Substantia nigra (tissue), 51 donors: ENCODE measurements at places on chromosomes 4 and X.
A peak's percentile ranks its signal among the peaks of the same experiment; 100 is the strongest.

DNA sequence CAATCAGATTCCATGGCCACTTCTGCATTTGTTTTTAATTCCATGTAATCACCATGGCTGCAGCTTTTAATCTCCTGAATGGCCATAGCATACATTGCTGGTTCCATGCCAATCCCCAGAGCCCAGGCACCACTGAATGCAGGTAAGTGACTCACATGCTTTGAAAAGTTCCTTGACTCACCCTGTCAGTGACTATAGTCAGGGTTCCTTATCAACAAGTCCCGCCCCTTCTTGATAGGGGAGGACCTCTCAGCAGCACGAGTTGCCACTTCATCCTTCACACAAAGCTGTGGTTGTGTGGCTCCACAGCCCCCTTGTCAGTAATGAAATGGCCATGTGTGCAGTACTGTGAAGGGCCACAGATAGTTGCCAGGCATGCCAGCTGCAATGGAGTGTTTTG is 516.6 kb downstream of the PPARGC1A start:
- DNase-seq, result no peak

DNA sequence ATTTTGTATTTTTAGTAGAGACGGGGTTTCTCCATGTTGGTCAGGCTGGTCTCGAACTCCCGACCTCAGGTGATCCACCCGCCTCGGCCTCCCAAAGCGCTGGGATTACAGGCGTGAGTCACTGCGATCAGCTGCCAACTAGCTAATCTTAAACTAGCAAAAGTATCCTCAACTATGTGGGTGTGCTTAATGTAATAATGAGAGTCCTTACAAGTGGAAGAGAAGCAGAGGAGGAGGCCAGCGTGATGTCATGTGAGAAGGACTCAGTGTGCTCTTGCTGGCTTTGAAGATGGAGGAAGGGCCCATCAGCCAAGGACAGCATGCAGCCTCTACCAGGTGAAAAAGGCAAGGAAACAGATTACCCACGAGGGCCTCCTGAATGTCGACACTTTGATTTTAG is 19.6 kb downstream of the SCD5 start:
- no peak for DNase-seq

GRCh38 chr4:16721613-16722291 is 176.7 kb downstream of the LDB2 start:
- no peak for DNase-seq

- no peak for DNase-seq
These were observed 60.6 kb upstream of the GABRA2 start for GRCh38 chr4:46450556-46450955.

GRCh38 chr4:151296227-151296626 is 19.3 kb downstream of the PRSS48 start:
- DNase-seq, result no peak

- DNase-seq, result no peak
These were observed 315.9 kb downstream of the PCDH10 start for GRCh38 chr4:133465022-133465421.

DNA sequence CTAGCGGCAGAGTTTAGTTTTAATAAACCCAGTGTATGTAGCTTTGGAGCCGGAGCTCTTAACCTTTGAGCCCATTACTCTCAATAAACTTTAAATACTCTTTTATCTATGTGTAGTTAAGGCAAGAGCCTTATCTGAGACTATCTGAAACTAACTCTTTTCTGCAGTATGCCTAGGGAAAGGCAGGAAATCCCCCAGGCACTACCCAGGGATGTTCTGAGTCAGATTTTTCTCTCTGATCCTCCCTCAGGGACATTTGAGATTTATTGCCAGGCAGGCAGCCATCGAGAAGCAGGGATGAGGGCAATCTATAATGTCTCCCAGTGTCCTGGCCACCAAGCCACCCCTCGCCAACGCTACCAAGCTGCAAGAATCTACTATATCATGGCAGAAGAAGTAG is 39.1 kb downstream of the HEPH start:
- no peak for DNase-seq

DNA sequence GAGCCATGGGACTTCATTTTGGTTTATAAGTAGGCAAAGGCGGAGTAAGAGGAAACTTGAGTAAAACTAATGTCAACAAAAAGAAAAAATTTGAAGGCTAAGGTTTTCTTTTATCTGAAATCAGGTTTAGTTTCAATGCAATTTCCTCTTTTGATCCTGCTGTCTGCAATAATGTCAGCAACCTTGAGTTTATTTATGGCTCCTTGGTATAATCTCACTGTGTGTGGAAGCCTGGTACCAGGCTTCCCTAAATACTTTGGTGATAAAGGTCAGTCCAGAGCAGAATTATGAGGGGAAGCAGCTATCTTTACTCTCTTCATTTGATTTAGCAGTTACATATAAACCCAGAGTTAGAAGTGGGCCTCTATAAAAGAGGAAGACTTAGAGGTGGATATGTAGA is 57.8 kb downstream of the NDNF start:
- no peak for DNase-seq

DNA sequence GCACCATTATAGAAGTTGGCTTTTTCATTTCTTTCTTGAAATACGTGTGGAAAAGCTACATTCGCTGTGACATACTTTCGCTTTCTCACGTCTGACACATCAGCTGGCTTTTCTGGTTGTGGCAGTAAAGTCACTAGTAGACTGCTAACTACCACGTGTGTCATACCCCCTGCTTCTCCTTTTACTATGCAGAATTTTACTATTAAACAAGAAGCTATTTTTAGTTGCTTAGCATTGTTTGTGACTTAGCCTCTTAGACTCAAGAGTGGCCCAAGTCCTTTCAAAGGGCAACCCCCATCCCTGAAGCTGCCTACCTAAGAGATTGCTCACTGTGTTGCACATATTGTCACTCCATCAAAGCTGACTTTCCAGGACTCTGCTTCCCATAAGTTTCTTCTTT is 2.1 kb upstream of the IL2 start:
- DNase-seq, result no peak

DNA sequence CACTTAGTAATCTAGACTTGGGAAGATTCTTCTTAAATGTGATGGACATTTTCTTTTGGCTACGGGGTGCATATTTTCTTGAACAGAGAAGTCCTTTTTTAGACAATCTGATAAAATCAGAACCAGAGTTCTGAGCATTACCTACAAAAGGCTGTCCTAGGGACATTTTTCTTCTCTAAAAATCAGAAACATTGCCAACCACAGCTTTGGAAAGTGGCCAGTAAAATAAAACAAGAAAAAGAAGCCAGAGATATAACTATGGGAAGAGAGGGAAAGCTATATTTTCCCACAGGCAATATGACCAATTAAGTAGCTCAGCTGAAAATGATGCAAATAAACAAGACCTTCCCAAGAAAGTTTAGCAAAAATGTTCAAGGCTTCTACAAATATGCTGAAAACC is 55.9 kb downstream of the MXRA5 start:
- DNase-seq, result no peak

DNA sequence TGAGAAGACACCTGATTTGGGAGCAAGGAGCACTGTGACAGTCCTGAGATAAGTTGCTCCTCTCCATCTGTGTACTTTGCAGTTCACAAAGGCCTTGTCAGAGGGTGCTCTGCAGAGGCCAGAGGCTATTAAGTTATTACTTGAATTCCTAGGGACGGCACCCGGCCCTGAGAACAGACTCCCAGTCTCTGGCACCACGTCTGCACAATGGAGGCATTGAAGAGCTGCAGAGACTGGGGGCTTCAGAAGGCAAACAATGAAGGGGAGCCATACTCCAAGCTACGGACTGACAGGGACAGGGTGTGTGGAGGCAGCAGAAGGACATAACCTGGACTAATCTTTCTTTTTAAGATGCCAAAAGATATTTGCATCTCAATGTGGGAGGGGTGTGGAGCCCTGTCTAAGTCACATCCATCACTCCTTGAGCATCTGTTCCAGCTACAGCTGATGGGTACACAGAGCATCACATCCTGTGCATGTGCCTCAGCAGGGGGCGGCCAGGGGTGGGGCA is 11.5 kb downstream of the RASGEF1B start:
- DNase-seq, result peak; percentile 11

DNA sequence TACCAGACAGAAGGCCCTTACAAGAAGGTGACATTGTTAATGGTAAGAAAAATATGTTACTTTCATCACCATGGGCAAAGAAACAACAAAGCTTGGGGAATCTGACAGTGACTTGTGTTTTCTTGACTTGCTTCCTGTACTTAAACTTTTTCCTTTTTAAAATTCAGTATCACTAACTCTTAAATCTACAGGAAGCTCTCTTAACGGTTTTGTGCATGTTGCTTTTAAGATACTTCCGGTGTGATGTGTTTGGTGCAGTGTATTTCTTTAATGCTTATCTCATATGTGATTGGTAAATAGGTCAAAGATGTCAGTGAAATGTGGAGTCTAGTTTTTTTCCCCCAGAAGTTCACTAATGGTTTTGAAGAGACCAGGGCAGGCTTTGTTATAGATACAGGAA is 45.2 kb downstream of the ADH5 start:
- DNase-seq, result no peak
